Heart right ventricle (tissue), 16 donors: ENCODE measurements at places on chromosomes 12 and 14. TPM values are rescaled to one million over a fixed set of nuclear protein-coding genes. Genes with fewer than 3 reads are reported as not detected.
A peak's percentile ranks its signal among the peaks of the same experiment; 100 is the strongest.

Gene RTL1
- not detected for polyA plus RNA-seq

Gene TCL1B
- not detected for polyA plus RNA-seq

Gene SRRM4
- 0.37 TPM for polyA plus RNA-seq

Gene KRT81
- not detected for polyA plus RNA-seq

Gene TTC9
- 0.84 TPM for polyA plus RNA-seq

GRCh38 chr14:85276979-85277228, 253.0 kb upstream of the FLRT2 start:
- H3K27ac ChIP-seq: no peak overlapping the region
- H3K27me3 ChIP-seq: no peaks in the 10 kb centered on the region
- H3K4me1 ChIP-seq: no peaks in the 10 kb centered on the region
- DNase-seq: no peak

GRCh38 chr12:8037046-8037663, 4.6 kb downstream of the FOXJ2 start:
- H3K36me3 ChIP-seq: peaks cover 20% of the 10 kb centered on the region
- H3K4me1 ChIP-seq: peaks cover 67% of the 10 kb centered on the region
- DNase-seq: no peak
- H3K4me3 ChIP-seq: no peak overlapping the region
- H3K27me3 ChIP-seq: no peaks in the 10 kb centered on the region
- H3K27ac ChIP-seq: peak overlapping the region; percentile 91

- no peaks in the 10 kb centered on the region for H3K27me3 ChIP-seq
- H3K27ac ChIP-seq: no peak overlapping the region
- no peaks in the 10 kb centered on the region for H3K36me3 ChIP-seq
Measured at GRCh38 chr14:49945448-49946319, 52.8 kb downstream of the ARF6 start.

DNA sequence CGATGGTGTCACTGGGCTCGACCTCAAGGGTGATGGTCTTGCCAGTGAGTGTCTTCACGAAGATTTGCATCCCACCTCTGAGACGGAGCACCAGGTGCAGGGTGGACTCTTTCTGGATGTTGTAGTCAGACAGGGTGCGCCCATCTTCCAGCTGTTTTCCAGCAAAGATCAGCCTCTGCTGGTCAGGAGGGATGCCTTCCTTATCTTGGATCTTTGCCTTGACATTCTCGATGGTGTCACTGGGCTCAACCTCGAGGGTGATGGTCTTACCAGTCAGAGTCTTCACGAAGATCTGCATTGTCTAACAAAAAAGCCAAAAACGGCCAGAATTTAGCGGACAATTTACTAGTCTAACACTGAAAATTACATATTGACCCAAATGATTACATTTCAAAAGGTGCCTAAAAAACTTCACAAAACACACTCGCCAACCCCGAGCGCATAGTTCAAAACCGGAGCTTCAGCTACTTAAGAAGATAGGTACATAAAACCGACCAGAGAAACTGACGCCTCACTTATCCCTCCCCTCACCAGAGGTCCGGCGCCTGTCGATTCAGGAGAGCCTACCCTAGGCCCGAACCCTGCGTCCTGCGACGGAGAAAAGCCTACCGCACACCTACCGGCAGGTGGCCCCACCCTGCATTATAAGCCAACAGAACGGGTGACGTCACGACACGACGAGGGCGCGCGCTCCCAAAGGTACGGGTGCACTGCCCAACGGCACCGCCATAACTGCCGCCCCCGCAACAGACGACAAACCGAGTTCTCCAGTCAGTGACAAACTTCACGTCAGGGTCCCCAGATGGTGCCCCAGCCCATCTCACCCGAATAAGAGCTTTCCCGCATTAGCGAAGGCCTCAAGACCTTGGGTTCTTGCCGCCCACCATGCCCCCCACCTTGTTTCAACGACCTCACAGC, 717 bp downstream of the UBC start:
- H3K4me3 ChIP-seq: peak overlapping the region; percentile 89
- H3K27me3 ChIP-seq: no peaks in the 10 kb centered on the region
- peaks cover 37% of the 10 kb centered on the region for H3K36me3 ChIP-seq
- peak overlapping the region; percentile 100 for H3K27ac ChIP-seq

- H3K4me3 ChIP-seq: no peak overlapping the region
- no peaks in the 10 kb centered on the region for H3K27me3 ChIP-seq
- no peaks in the 10 kb centered on the region for H3K36me3 ChIP-seq
- DNase-seq: no peak
- H3K4me1 ChIP-seq: no peaks in the 10 kb centered on the region
- no peak overlapping the region for H3K27ac ChIP-seq
Measured at GRCh38 chr14:78005325-78005724, 164.8 kb upstream of the NRXN3 start.

DNA sequence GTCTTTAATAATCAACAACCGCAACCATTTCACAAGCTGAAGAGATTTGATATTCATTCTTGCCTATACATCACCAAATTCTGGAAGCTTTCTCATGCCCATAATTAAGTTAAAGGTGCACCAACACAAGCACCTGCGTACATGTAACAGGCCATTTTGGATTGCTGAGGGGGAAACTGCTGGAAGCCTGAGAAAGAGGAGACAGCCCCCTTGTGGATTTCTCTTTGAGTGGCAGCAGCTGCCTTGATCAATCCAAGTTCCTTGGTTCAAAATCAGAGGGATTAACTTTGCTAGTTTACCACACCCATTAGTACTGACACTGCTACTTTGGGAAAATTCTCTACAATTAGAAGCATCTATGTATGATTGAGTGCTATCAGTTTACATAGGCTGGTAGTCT, 321.1 kb downstream of the NOVA1 start:
- no peaks in the 10 kb centered on the region for H3K36me3 ChIP-seq
- no peak for DNase-seq
- H3K4me3 ChIP-seq: no peak overlapping the region
- no peaks in the 10 kb centered on the region for H3K4me1 ChIP-seq
- H3K27me3 ChIP-seq: no peaks in the 10 kb centered on the region

GRCh38 chr12:14779834-14780233, 23.4 kb downstream of the WBP11 start:
- H3K27ac ChIP-seq: no peak overlapping the region
- no peak overlapping the region for H3K4me3 ChIP-seq
- H3K27me3 ChIP-seq: no peaks in the 10 kb centered on the region
- H3K36me3 ChIP-seq: peaks cover 10% of the 10 kb centered on the region
- H3K4me1 ChIP-seq: peaks cover 23% of the 10 kb centered on the region

DNA sequence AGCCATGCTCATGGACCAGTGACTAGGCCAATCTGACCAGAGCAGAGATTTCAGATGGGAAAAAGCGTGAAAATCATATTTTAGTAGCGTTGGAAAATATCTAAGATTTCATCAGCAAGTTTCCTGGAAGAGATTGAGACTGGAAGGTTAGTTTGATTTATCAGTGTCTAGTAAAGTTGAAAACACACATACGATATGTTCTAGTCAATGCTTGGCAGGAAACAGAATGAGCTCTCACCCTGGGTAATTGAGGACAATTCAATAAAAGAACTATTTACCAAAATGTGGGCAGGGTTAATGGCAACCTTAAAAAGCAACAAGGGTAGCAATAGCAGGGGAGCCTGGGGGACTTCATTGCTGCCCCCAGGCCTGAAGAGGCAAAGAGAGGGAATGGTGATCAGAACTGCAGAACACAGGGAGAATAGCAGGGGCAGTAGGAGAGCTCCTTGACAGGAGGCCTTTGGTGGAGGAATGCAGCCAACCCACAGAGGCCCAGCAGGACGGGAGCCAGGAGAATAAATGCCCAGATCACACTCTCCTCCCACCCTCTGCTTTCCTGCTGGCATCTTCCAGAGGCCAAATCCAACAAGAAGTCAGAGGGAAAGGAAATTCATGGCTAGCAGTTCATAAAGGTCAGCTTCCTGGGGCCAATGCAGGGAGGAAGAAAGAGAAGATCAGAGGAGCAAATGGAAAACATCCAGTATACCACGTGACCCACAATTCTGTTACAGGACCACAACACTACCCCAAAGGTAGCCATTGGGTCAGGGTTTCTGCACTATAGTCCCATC, 27.6 kb upstream of the LRP6 start:
- DNase-seq: no peak
- H3K27ac ChIP-seq: no peak overlapping the region
- no peaks in the 10 kb centered on the region for H3K36me3 ChIP-seq
- peaks cover 6% of the 10 kb centered on the region for H3K4me1 ChIP-seq

DNA sequence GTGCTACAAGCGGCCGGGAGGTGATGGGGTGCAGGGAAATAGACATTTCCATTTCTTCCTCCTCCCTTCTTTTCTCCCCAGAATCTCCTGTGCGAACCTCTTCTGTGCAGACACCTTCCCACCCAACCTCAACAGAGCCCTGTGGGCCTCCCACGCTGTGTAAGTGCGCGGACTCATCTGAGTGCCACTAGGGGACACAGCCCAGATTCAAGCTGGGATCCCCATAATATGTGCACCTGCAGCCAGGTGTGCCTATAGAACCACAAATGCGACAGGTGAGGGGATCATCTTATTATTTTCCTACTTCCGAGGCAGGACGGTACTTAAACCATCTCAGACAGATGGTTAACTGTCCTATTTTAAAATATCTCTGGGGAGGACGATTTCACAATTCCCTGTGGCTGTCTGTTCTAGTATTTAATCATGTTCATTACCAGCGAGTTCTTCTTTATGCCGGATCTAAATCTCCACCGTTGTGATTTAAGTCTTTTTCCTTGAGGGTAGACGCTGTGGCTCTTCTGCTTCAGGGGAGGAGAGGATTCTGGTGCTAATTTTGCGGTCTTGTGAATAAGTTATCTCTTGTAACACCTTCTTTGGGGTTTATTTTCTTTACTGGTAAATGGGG, 17.2 kb upstream of the CACNA1C start:
- H3K27me3 ChIP-seq: no peaks in the 10 kb centered on the region
- DNase-seq: no peak
- H3K4me1 ChIP-seq: peaks cover 32% of the 10 kb centered on the region
- H3K36me3 ChIP-seq: no peaks in the 10 kb centered on the region
- H3K4me3 ChIP-seq: peak overlapping the region; percentile 25
- H3K27ac ChIP-seq: no peak overlapping the region

DNA sequence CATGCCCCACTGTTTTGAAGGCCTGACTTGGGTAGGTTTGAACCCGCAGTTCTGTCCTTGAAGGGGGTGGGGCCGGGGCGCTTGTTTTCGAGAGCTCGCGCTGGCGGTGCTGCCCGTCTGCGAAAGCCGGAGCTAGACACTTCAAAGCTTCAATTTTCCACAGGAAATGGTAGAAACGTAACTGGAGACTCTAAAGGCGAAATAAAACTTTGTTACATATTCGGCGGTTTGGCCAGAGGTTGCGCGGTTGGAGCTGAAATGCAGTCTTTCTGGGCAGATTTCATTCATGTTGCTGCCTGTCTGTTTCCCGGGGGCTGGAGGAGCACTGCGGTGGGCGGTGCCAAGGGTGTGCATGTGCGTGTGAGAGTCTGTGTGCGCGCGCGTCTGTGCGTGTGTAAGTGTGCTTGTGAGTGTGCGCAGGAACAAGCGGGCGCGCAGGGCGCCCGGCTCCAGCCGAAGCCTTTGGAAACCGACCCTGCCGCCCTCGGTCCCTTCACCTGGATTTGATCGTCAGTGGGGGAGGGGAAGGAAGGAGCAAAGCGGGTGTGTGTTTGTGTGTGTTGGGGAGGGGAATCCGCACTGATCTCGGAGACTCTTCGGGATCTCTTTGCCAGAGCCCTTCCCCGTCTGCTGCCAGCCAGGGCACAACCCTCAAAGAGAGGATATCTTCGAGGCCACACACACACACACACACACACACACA, 227.7 kb upstream of the CRY1 start:
- no peak for DNase-seq
- H3K36me3 ChIP-seq: no peaks in the 10 kb centered on the region
- H3K27me3 ChIP-seq: peaks cover 67% of the 10 kb centered on the region
- H3K4me3 ChIP-seq: peak overlapping the region; percentile 54
- H3K4me1 ChIP-seq: peaks cover 29% of the 10 kb centered on the region
- no peak overlapping the region for H3K27ac ChIP-seq

GRCh38 chr12:52528641-52529143, 8.5 kb upstream of the KRT5 start:
- H3K27me3 ChIP-seq: no peaks in the 10 kb centered on the region
- no peaks in the 10 kb centered on the region for H3K4me1 ChIP-seq
- no peak overlapping the region for H3K4me3 ChIP-seq
- no peaks in the 10 kb centered on the region for H3K36me3 ChIP-seq
- no peak overlapping the region for H3K27ac ChIP-seq

DNA sequence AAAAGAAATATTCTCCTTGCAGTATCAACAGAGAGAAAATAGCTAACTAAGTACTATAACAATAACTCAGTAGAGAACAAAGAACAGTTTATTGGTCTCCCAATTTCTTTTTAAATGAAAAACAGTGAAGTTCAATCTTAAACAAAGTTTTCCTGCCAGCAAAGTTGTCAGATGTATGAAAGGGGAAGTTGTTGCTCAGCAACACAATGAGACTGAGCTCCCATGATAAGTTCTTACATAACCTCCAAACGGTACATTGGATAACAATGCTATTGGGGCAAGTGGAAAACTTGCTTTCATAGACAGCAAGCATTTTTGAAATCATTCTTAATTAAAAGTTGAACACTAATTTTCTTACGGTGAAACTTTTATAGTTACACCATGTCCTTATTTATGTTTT, 94.9 kb downstream of the ALG10B start:
- H3K36me3 ChIP-seq: no peaks in the 10 kb centered on the region
- H3K27ac ChIP-seq: no peak overlapping the region

GRCh38 chr12:14322403-14322802, 43.1 kb upstream of the ATF7IP start:
- H3K27me3 ChIP-seq: no peaks in the 10 kb centered on the region
- H3K36me3 ChIP-seq: no peaks in the 10 kb centered on the region
- no peak overlapping the region for H3K4me3 ChIP-seq
- H3K27ac ChIP-seq: no peak overlapping the region

- H3K36me3 ChIP-seq: no peaks in the 10 kb centered on the region
- no peak overlapping the region for H3K27ac ChIP-seq
- H3K4me3 ChIP-seq: no peak overlapping the region
Measured at GRCh38 chr12:114238808-114239207, 167.1 kb downstream of the TBX5 start.

GRCh38 chr12:80142640-80143039, 43.3 kb downstream of the OTOGL start:
- no peak overlapping the region for H3K4me3 ChIP-seq
- H3K36me3 ChIP-seq: no peaks in the 10 kb centered on the region
- no peak for DNase-seq
- no peaks in the 10 kb centered on the region for H3K4me1 ChIP-seq

- H3K27ac ChIP-seq: no peak overlapping the region
- no peaks in the 10 kb centered on the region for H3K36me3 ChIP-seq
- H3K27me3 ChIP-seq: peaks cover 6% of the 10 kb centered on the region
- no peak for DNase-seq
- H3K4me3 ChIP-seq: no peak overlapping the region
Measured at GRCh38 chr12:129538137-129538536, 365.7 kb downstream of the TMEM132D start.

- H3K4me3 ChIP-seq: no peak overlapping the region
- no peak overlapping the region for H3K27ac ChIP-seq
- H3K36me3 ChIP-seq: peaks cover 22% of the 10 kb centered on the region
- no peaks in the 10 kb centered on the region for H3K27me3 ChIP-seq
Measured at GRCh38 chr12:113838896-113839295, 127.2 kb downstream of the RBM19 start.

- no peaks in the 10 kb centered on the region for H3K27me3 ChIP-seq
- DNase-seq: no peak
- no peaks in the 10 kb centered on the region for H3K4me1 ChIP-seq
- no peak overlapping the region for H3K4me3 ChIP-seq
- no peaks in the 10 kb centered on the region for H3K36me3 ChIP-seq
Measured at GRCh38 chr14:74147571-74147970, 62.8 kb downstream of the LIN52 start.

GRCh38 chr14:50069325-50069724, 47.0 kb downstream of the VCPKMT start:
- no peak overlapping the region for H3K27ac ChIP-seq
- DNase-seq: no peak
- H3K36me3 ChIP-seq: no peaks in the 10 kb centered on the region

GRCh38 chr12:85301051-85301450, 21.0 kb downstream of the ALX1 start:
- no peak overlapping the region for H3K27ac ChIP-seq
- H3K27me3 ChIP-seq: no peaks in the 10 kb centered on the region
- no peak for DNase-seq
- no peak overlapping the region for H3K4me3 ChIP-seq
